ENCODE measurements at places on chromosomes 16 and 17.

- DNase-seq, result no peak
Observed at GRCh38 chr16:11507991-11508390, 78.7 kb downstream of the LITAF start.

DNA sequence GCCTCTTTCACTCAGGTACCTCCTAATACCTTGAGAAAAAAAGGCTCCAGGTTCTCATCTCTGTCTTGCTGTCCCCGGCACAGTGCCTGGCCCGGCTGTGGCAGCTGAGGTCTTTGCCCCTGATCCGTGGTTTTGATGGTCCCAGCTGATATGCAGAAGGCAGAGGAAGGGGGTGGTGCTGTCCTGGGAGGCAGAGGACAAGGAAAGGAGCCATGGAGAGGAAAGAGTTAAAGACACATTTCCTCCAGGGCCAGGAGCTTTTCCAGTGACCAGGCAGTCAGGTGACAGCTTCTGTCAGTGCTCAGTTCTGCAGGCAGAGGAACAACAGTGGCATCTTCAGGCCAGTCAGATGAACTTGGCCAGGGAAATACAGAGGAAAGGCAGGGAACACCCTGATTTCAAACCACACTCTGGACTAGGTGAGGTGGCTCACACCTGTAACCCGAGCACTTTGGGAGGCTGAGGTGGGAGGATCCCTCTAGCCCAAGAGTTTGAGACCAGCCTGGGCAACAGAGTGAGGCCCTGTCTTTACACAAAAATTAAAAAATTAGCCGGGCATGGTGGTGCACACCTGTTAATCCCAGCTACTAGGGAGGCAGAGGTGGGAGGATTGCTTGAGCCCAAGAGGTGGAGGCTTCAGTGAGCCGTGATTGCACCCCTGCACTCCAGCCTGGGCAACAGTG, 3.3 kb upstream of the COG1 start:
- DNase-seq, result no peak

GRCh38 chr16:1424028-1424427, 3.5 kb upstream of the UQCC4 start:
- peak; percentile 25 for DNase-seq

DNA sequence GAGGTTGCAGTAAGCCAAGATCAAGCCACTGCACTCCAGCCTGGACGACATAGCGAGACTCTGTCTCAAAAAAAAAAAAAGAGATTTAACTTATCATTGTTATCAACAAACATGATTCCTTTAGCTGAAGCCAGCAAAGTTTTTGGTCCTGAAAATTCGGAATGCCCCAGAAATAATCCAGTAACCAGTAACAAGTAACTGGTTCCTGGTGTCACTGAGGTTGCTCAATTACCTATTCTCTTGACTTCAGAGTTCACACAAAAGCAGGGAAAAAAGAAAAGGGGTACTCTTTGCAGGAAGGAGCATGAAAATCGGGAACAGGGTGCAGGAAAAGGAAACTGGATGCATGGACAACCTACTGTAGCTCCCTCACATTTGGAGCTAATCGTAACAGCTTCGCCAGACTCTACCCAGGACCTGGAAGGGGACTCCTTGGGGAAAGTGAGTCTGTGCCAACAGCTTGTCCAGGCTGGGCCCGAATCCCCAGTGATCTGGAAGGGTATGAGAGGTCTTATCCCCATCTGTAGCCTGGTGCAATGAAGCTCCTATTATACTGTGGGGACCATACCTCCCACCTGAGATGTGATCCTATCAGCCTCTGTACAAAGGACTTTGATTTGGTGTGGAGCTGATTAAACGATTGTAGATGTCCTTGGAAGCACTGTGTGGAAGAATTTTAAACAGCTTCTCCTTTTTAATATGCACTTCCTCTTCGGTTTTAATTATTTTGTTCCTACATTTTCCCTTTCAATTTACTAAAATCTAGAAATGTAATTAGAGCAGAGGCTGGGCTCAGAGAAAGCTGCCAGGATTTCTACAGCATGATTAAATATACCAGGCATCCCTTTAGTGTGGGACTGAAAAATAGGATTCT, 3.4 kb upstream of the SPOP start:
- no peak for DNase-seq

DNA sequence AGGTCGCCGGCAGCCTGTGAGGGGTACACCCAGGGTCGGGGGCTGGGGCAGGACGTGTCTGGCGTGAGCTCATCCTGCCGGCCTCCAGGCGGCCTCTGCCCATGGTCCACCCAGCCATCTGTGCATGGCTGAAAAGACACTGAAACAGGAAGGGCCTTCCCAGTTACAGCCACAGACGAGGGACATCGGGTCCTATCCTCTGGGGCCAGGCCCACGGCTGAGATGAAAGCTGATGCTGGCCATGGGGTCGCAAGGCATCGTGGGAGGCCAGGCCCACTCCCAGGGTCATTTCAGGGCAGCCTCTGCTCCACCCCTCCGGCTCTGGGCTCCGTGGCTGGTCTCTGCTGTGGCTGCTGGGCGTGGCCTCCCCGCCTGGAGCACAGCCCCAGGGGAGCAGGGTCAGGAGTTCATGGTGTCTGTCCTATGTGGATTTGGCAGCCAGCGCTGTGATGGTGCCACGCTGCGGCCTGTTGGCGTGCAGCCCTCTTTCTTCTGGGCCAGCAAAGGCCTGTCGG, 16.6 kb upstream of the ATP6V0C start:
- DNase-seq, result no peak

DNA sequence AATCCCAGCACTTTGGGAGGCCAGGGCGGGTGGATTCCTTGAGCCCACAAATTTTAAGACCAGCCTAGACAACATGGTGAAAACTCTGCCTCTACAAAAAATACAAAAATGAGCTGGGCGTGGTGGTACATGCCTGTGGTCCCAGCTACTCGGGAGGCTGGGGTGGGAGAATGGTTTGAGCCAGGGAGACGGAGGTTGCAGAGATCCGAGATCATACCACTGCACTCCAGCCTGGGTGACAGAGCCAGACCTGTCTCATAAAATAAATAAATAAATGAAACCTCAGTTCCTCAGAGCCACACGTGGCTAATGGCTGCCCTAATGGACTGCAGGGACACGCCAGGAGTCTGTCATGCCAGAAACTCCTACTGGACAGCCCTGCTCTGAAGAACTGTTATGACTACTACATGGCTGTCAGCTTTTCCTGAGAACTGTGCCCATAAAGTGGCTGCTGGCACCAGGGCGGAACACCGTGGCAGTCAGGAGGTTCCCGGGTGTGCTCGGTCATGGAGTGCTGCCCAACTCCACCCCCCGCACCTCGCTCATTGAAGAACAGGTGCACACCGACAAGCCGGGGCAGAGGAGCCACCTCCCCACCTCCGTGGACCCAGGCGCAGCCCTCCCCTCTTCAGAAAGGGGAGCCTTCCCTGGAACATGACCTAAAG, 4.3 kb downstream of the TMEM11 start:
- no peak for DNase-seq

Measured in activated naive CD4-positive, alpha-beta T cell treated with anti-CD3 and anti-CD28 coated beads for 36 hours (primary cell).